NCI-H1105 (cell line): ENCODE measurements at places on chromosomes 2 and 18.

DNA sequence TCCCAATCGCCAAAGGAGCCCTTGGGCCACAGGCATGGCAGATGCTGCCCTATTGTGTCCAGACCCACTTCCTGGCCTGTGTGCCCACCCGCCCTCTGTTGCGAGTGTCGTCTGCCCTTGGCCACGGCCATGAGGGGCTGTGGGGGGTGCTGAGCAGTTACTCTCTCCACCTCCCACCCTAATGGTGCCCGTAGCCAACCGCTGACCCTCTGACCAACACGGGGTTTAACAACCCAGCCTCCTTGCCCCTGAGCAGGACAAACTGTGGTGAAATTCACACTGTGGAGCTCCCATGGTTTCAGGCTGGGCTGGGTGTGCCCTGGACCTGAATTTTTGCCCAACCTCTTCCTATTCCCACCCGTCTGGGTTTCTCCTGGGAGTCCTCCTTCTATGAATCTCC is 145.7 kb upstream of the HDAC4 start:
- DNase-seq, result no peak

- DNase-seq, result no peak
These were observed 5.8 kb downstream of the IL36A start for GRCh38 chr2:113011108-113011507.

DNA sequence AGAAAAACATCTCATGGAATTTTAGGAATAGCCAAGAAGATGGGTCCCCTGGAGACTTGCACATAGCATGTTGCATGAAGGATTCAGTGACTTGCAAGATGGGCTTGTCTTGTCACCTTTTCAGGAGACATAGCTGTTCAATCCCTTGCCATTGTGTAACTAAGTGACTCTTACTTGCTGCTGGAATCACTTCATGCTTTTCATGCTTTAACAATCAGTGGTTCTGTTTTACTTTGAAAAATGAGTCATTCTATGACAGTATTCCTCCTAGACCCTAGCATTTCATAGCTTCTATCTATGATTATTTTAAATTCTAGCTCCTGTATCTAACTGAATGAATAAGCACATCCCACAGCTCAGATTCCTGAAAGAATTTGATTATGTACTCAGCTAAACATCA is 2.8 kb downstream of the KYNU start:
- no peak for DNase-seq

DNA sequence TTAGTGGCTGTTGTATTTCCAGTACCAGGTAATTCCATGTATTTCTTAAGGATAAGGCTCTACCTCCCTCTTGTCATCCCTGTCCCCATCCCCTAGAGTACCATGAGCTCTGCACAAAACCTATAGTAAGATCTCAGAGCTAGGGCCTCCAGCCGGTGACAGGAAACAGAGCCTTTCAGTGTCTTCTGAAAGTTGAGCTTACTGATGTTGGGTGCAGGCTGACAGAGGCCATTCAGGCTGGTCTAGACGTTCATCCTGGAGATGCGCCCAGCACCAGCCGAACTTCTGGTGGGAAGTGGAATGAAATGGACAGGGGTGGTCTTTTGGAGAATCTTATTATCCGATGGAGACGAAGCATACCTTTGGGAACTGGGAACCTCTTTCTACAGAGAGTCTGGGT is 16.7 kb upstream of the LYPD6B start:
- no peak for DNase-seq

DNA sequence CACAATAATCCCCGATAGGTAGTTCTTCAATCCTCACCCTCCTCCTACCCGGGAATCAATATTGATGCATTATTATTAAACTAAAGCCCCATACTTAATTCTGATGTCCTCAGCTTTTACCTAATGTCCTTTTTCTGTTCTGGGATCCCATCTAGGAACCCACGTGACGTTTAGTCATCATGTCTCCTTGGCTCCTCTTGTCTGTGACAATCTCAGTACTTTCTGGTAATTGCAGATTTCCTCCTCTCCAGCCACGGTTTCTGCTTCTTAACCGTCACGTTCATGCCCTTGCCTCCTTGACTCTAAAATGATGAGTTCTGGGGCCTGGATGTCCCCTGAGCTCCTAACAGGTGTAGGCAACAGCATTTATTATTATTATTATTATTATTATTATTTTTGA is 2.9 kb upstream of the DGKD start:
- DNase-seq, result no peak

- DNase-seq, result no peak
These were observed 295.9 kb upstream of the CRIM1 start for GRCh38 chr2:36059691-36060090.

DNA sequence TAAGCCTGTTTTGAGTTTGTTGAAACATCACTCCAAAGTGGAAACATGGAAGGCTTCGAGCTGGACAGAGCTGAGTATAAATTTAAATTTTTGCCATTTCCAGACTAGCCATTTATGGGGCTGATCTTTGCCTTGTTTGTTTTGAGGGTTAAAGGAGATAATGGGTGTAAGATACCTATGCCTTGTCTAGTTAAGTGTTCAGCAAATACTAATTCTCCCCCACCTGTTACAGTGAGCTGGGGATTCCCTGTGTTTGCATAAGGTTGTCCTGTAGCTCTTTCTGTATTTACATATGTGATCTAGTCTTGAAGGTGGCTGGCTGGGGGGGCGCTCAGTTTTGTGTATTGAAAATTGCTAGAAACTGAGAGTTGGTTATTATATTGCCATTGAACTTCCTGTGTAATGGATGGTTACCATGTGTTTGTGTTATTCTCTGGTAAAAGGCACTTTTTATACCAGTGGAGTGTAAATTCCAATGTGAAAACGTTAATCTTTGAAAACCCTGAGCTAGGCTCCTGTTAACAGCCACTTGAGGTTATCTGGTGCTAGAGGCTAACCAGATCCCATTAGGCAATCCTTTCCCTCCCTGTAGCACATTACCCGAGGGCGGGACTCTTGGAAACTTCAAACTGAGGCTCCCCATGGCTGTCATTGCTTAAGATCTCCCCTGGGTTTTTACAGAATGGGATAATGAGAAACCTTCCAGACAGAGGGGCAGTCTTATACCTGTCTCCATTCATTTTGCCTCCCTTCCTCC is 26.7 kb downstream of the TANC1 start:
- no peak for DNase-seq
